ENCODE measurements at places on chromosomes 13 and 19.
A peak's percentile ranks its signal among the peaks of the same experiment; 100 is the strongest.

- peak; percentile 45 for DNase-seq
Observed at GRCh38 chr13:109867766-109868165, 81.4 kb upstream of the IRS2 start.

DNA sequence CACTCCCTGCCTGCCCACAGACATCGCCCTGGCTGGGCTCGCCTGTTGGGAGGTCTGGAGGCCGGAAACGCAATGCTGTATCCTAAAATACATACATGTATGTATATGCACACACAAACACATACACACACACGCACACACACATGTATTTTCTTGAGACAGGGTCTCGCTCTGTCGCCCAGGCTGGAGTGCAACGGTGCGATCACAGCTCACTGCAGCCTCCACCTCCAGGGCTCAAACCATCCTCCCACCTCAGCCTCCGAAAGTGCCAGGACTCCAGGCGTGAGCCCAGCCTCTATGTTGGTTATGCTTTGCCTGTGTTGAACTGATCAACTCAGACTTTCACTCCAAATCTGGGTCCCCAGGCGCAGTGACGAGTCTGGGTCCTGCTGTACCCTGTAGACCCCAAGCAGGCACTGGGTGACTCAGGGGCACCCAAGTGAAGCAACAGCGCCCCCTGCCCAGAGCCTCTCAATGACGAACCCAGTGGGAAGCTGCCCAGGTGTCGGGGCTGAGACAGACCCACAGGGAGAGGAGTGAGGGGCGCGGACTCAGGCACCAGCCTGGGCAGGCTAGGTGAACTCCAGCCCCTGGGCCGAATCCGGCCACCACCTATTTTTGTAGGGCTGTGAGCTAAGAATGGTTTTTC, 27.4 kb upstream of the CACTIN start:
- DNase-seq = no peak

- DNase-seq = no peak
Observed at GRCh38 chr19:49911381-49912145, 14.9 kb upstream of the IL4I1 start.

- DNase-seq = peak; percentile 93
Observed at GRCh38 chr13:95714142-95714832, 37.3 kb downstream of the DNAJC3 start.

DNA sequence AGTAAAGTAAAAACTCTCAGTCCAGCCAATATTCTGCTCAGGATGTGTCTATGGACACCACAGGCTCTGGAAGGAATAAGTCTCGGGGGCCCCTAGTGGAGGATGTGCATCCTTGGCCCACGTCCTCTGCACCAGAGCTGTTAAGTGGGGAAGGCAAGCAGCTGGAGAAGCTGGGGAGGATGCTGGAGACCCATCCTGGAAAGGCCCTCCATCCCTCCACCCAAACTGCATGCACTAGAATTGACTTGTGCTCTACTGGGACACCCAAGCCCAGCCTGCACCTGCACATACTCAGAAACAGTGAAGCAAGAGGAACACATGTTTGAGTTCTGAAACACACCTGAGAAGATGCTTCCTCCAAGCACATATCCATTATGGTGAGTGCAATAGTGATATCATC, 307.8 kb downstream of the TSHZ3 start:
- no peak for DNase-seq

Data from fibroblast of mammary gland (primary cell).